ENCODE measurements at places on chromosomes 1 and 21.
A peak's percentile ranks its signal among the peaks of the same experiment; 100 is the strongest.

- no peak for DNase-seq
Measured at GRCh38 chr1:63122079-63122478, 200.3 kb upstream of the FOXD3 start.

DNA sequence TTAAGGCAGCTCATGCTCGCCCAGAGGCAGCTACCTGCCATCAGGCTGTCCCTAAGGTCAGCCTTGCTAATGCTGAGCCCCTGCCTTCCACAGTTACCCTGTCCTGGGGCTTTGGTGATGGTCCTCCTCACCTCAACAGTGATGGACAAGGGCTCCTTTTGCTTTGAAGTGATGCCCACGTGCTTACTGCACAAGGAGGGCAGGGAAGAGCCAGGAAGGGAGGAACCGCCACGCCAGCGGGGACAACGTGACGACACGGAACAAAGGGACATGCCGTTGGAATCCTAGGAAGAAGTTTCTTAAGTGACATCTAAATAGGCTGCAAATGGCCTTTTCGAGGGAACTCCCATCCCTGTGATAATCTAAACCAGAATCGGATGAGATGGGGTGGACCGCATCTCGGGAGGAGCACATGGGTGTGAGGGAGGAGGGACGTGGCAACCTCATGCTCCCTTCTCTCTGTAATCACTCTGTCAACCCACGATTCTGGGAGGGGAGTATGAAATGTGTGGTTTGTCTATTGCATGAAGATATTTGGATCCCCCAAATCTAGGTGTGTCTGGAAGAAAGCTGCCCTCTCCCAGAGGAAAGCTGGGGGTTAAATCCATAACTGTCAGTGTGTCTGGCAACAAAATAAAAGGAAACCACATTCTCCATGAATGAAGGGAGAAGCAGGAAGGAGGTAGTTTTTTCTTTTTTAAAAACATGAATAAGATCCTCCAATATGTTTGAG is 110.9 kb upstream of the IRF2BP2 start:
- DNase-seq: no peak

GRCh38 chr1:211915924-211916323 is 85.4 kb upstream of the LPGAT1 start:
- no peak for DNase-seq

DNA sequence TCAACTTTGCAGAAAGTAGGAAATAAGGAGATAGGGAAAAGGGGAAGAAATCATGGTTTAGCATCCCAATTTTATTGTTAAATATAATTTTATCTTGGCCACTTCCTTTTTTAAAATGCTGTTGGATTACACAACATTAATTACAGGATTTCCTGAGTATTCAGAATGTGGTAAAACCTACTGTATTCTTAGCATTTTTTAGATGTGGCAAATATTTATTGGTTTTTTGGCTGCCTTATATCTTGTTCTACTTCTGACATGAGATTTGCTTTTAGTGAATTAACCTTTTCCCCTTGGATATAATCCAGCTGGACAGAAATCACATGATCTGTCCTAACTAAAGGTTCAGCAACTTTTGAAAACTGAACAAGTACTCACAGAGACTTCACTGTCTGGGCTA is 104.9 kb downstream of the PTGS2 start:
- DNase-seq: no peak

DNA sequence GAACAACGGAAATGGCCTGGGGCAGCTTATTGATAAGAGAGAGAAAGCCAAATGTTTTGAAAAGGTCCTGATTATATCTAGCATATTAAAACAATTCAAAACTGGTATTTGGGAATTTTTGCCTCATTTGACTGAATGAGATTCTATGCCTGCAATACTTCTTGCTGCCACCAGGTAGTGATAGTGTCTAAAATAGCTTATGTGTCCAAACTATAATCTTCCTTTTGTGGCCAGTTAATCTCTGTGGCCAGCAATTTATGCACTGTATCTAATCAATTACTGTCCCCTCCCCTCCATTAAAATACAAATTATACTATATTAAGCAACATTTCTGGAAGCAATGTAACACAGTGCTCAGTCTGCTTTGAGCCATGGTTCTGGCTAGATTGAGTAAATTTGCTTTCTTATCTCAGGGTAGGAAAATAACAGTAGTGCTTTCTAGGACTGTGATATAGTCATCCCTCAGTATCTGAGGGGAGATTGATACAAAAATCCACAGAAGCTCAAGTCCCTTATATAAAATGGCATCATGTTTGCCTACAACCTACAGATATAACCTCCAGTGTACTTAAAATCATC is 91.8 kb downstream of the FOXD2 start:
- no peak for DNase-seq

DNA sequence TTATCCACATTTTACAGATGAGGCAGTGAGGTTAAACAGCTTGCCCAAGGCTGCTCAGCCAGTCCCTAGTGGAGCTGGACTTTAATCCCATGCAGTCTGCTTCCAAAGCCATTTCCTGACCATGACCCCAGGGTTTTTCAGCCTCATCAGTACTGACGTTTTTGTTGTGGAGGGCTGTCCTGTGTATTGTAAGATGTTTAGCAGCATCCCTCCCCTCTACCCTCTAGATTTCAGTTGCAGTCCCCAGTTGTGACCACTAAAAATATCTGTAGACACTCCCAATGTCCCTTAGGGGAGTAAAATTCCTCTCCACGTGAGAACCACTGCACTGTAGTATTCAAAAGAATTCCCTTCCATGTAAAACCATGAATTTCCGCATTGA is 30.2 kb upstream of the C1orf105 start:
- DNase-seq: no peak

GRCh38 chr1:38166461-38166860 is 119.9 kb upstream of the POU3F1 start:
- no peak for DNase-seq

GRCh38 chr1:5564578-5565257 is 427.5 kb downstream of the NPHP4 start:
- no peak for DNase-seq

DNA sequence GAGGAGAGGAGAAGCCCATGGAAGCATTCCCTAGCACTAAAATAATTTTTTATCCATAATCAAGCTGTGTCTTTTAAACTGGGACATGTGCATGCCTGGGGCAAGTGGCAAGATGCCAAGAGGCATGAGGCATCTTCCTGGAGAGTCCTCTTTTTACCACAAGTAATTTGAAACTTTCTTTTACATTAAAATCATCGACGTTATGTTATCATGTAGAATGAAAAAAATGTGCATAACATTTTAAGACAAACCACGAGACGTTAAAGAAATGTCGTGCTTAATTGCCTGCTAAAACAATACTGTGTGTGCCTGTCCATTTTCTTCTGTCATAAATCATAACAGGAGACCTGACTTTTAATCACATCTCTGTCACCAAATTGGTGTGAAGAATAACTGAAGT is 1.5 kb downstream of the STYXL2 start:
- no peak for DNase-seq

GRCh38 chr1:48817505-48818114 is 40.9 kb upstream of the BEND5 start:
- peak; percentile 52 for DNase-seq

GRCh38 chr21:42299324-42300044 is 15.7 kb downstream of the TFF3 start:
- no peak for DNase-seq

GRCh38 chr1:54872036-54872331 is 15.0 kb downstream of the DHCR24 start:
- DNase-seq: no peak

- no peak for DNase-seq
Measured at GRCh38 chr1:95742591-95743089, 508.6 kb downstream of the RWDD3 start.

- peak; percentile 91 for DNase-seq
Measured at GRCh38 chr1:54273795-54274163, 73.8 kb downstream of the MRPL37 start.

- DNase-seq: no peak
Measured at GRCh38 chr1:196464480-196464941, 143.7 kb downstream of the KCNT2 start.

- no peak for DNase-seq
Measured at GRCh38 chr1:14800500-14801076, 202.1 kb downstream of the KAZN start.

- no peak for DNase-seq
Measured at GRCh38 chr1:41874151-41874719, 44.5 kb downstream of the HIVEP3 start.

DNA sequence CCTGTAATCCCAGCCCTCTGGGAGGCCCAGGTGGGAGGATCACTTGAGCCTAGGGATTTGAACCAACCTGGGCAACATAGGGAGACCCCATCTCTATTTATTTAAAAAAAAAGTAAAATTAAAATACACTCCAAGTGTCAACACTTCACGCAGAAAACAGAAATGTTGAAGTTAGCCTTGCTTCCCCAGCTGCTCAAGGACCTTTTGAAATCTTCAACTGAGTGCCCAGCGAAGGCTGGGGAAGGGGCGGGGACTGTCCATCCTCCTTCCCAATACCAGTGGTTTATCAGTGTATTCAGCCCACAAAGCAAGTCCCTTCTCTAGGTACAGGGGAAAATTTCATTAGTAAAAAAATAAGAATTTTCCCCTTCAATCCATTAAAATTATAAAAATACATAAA is 2.2 kb upstream of the DNAJC28 start:
- no peak for DNase-seq

- no peak for DNase-seq
Measured at GRCh38 chr1:4682607-4683220, 28.3 kb downstream of the AJAP1 start.

GRCh38 chr1:147781056-147781471 is 20.7 kb upstream of the GJA5 start:
- no peak for DNase-seq

DNA sequence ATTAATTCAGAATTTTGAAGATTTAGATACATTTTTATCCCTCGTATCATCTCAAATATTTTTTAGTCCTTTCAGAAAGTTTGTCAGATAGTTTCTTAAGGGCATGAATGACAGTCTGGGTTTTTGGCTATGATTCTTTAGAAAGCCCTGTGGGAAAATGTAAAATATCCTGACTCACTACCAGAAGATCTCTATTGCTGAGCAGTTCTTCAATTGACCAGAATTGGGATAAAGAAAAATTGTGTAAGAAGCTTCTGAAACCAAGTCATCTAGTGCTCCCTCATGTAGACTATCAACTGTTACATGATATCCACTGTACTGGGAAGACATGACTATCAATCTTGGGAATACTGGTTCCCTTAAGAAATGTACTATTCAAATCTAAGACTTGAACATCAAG is 608.3 kb upstream of the CHRM3 start:
- DNase-seq: no peak

DNA sequence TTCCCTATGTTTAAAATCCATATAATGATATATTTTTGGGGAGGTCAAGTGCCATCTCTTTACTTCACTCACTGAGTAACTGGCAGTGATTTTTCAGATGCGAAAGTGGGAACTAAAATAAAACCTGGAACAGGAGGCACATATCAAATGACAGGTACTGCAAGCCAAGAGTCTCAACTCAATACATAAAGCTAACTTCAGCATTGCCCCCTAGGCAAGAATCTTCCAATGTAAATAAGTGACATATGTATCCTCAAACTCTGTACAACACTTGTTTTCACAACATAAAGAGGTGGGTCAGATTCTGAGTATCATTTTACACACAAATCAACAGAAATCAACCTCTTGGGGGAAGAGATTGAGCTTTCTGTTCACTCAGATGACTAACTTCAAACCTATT is 18.1 kb downstream of the DCAF8 start:
- no peak for DNase-seq

GRCh38 chr1:109148987-109149561 is 35.2 kb downstream of the ELAPOR1 start:
- no peak for DNase-seq

DNA sequence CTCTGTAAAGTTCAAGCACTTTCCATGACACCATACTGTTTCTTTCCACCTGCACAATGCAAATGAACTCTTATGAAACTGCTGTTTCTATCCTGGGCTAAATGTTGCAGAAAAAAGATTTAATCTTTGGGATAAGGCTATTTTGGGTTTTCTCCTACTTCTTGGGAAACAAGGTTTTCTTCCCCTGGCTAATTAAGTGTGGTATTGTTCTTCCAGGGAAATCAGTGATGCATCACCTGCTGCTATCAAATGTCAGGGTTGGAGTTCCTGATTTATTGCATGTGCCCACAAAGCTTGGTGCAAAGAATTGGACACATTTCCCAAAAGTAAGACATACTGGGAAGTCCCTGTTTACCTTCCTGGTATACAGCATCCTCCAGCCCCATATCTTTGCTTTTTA is 6.0 kb upstream of the RGS4 start:
- DNase-seq: no peak
